ENCODE measurements at places on chromosomes 2 and 18.

DNA sequence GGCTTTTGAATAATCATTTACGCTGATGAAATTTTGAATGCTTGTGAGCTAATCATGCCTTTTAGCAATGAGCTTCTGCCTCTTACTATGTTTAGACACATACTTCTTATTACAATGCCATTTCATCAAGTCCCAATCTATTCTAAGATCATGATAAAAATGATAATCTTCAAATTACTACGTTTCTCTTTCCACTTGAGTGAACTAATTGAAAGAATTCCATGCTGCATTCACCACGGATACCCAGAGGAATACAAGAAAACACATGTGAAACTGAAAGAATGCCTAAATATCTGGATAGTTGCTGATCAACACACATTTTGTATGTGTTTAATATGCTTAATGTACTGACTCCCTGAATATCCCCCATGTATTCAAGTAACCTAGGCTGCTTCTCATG, 62.3 kb downstream of the LRRTM4 start:
- no peak for DNase-seq

DNA sequence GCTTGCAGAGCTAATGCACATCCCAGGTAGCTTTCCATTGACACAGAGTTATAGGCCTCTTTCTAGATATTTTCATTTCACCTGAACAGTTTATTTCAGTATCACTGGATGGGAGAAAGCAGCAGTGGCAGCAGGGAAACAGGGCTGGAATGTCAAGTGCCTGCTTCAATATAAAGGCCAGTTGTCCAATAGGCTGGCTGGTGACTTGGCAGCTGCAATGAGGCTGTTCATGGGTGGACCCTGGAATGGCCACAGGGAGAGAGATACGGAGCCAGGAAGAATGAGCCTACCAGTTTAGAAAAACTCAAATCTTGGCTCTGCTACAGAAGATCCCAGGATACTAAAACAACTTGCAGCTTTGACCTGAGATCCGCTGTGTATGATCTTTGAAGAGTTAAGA, 185.0 kb downstream of the BCL11A start:
- no peak for DNase-seq

DNA sequence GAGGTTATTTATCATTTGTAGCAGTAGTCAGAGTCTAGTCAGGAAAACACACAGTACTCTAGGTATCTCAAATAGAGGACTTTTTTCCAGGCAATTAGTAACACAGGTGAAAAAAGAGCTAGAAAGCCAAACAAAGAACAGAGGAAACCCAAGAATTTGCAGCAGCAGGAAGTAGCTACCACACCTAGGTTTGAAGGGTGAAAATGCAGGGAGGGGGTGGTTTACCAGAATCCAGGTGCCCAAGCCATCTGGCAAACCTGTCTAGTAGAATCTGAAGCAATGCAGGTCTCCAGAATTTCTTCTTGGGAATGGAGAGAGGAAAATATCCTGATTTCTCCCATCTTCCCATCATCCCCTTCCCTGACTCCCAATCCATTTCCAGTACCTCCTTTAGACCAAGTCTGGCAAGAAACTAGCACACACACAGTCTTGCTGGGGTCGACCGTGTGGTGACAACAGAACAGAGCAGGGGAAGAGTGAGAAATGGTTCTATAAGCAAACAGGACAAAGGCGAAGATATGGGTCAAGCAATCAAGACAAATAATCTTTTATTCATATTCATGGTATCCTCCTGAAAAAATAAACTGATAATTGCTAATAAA, 231.9 kb upstream of the MMADHC start:
- DNase-seq: no peak

DNA sequence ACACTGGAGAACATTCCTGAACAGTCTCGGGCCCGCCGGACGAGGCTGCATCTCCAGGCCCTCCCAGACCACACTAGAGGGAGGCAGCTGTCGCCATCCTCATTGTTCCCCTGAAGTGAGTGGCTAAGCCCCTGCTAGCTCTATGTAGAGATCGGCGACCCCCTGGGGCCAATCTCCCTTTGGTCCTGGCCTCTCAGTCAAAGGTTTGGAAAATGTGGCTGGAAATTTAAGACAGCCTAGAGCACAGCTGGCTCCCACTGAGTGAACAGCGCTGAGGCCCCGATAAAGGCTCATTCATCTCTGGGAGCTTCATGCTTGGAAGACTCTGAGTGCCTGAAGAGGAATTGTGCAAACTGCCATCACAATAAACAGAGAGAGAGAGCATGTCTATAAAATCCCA, 360.3 kb downstream of the CLIP4 start:
- no peak for DNase-seq

GRCh38 chr18:59823596-59824195, 76.1 kb upstream of the PMAIP1 start:
- DNase-seq: peak; percentile 26

GRCh38 chr2:234444893-234445292, 52.0 kb downstream of the ARL4C start:
- DNase-seq: no peak

- DNase-seq: no peak
Observed at GRCh38 chr2:46393865-46394264, 85.5 kb upstream of the TMEM247 start.

GRCh38 chr18:77671456-77672167, 422.0 kb downstream of the GALR1 start:
- no peak for DNase-seq

DNA sequence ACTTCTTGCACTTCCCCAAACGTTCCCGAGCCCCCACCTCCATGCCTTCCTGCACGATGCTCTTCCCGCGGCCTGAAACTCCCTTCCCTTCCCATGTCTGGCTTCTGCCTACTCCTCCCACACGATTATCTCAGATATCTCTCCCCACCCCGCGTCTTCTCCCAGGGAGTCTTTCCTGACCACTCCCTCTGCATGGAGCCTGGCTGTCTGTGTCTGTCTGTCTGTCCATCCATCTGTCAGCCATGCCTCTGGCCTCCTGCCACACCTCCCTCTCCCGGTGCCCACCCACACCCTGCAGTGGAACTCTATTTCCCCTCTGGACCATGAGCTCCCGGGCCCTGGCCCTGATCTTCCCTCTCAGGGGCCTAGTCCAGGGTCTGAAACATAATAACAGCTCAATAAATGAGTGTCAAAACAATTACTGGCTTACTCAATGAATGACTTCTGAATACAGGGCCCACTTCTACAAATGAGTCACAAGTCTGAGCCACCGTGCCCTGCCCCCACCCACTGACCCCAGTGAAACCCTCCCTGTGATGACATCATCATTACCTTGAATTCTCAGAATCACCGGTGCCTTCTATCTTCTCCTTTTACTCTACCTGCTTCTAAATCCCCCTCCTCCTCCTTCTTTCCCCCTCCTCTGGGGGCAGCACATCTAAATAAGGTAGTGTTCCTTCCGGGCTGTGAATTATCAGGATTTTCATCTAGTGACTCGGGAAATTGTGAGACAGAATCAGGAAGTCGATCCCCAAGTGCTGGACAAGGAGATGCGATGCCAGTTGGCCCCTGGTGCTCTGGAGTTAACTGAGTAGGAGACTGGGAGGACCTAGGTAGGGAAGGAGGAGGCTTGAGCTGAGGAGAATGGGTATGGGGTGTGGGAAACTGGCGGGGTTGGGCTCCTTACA, 46.1 kb upstream of the PLB1 start:
- DNase-seq: no peak

- no peak for DNase-seq
Observed at GRCh38 chr2:9337901-9338300, 85.4 kb downstream of the ITGB1BP1 start.

DNA sequence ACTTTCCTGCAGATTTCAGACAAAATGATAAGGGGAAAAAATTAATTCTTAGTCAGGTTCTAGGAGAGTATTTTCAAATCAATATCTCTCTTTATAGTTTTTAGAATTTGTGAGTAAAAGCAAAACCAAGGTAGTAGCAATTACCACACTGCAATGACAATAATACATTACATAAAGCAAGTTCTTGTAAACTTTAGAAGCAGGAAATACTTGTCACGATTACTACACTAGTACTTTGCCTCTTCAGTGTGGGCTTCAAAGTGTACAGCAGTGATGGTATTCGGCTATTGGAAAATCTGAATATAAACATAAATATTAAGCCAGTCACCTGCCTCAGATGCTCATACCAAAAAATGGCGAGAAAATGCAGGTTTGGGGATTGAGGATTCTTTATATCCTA, 81.0 kb downstream of the ALPK2 start:
- DNase-seq: no peak

GRCh38 chr2:127162261-127163089, 55.5 kb upstream of the BIN1 start:
- no peak for DNase-seq

DNA sequence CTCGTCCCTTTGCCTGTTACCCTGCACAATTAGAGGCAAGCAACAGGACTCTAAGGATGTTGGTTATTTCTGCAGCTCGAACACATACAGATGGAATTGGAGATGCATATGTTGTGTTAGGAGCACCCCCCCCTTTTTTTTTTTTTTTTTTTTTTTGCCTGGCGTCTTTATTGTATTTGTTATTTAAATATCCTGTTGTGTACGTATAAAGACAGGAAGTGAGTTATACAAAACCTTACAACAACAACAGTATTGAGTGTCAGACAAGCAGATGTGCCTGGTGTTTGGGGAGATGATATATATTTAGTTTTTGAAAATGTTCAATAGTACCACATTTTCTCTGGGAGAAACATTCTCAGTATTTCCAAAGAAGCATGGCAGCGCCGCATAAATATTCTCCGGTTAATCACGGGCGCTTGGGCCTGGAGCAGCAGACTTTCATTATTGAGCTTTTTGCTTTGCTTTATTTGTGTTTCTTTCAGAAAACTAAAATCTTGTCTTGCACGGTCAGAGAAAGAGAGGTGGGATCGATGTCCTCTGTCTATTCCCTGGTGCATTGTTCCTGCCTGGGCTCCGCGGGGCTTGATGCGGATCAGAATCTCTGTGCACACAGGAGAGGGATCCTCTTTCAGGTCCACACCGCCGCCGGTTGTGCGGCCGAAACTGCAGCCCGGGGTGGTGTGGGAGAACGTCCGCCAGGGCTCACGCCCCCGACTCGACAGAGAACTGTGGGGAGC, 23.2 kb upstream of the ZNF516 start:
- no peak for DNase-seq

GRCh38 chr2:219401606-219402005, 13.9 kb upstream of the DNPEP start:
- DNase-seq: no peak

GRCh38 chr2:33494155-33494779, 17.8 kb downstream of the RASGRP3 start:
- no peak for DNase-seq

GRCh38 chr2:168679741-168680310, 122.6 kb upstream of the NOSTRIN start:
- no peak for DNase-seq

GRCh38 chr2:173680574-173680973, 284.6 kb downstream of the SP3 start:
- DNase-seq: no peak

- DNase-seq: no peak
Observed at GRCh38 chr2:235864733-235865515, 303.3 kb downstream of the GBX2 start.

DNA sequence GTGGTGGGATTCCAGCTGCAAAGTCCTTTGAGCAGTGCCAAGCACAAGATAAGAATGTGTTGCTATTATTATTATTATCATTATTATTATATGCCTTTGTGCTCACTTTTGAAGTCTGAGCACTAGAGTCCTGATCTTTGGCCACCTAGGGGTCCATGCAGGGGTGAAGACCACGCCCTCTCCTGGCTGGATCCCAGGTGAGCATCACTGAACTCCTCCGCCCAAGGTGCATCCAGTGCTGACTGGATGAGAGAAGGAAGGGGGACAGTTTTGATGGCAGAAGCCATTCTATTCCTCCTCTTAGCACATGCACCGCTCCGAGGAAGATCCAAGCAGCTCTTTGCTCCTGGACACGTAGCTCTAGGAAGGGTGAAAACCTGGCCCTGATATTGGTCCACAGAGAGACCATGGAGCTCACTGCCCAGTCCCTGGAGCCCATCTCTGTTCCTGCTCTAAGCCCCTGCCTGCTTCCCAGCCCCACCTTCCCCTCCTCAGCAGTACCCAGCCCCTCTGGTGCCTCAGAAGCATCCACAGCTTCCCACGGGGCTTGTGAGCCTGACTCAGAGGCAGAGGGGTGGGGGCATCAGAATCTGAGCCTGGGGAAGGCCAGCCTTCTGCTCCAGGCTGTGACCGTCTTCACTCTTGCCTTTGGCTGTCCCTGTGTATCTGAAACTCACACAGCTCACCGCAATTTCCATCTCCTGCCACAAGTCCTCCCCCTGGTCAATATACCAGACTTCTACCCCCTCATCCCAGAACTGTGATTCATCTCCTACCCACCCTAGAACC, 45.4 kb downstream of the MCFD2 start:
- DNase-seq: no peak

DNA sequence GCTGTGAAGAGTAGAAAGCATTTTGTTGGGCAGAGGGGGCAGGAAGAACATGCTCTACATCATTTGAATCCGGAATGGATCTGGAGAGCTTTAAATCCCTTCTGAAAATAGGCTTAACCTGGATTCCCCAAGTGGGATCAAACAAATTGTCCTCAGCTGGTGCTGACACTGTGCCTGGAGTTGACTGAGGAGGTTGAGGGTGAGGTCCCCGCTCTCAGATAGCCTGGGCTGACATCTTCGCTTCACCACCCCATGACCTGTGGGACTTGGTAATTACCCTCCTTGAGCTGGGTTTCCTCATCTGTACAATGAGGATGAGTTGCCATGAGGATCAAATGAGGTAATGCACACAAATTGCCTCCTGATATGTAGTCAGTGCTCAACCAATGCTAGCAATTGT, 117.8 kb upstream of the SMAD2 start:
- DNase-seq: no peak

GRCh38 chr2:1881998-1882397, 137.7 kb upstream of the PXDN start:
- DNase-seq: no peak

All from hematopoietic multipotent progenitor cell treated with erythropoietin and hydrocortisone succinate and interleukin-3 and kit ligand, for 15 days (in vitro differentiated cells).